ENCODE measurements at places on chromosomes 2 and 18. TPM values are rescaled to one million over a fixed set of nuclear protein-coding genes. Genes with fewer than 3 reads are reported as not detected.
A peak's percentile ranks its signal among the peaks of the same experiment; 100 is the strongest.

Gene VAMP8
- total RNA-seq, result 50.7 TPM

GRCh38 chr2:173866874-173867618, 98.1 kb downstream of the SP3 start:
- H3K27ac ChIP-seq, result peak overlapping the region; percentile 71
- no peak for DNase-seq
- H3K4me3 ChIP-seq, result no peak overlapping the region
- no peaks in the 10 kb centered on the region for H3K36me3 ChIP-seq
- H3K27me3 ChIP-seq, result no peaks in the 10 kb centered on the region

DNA sequence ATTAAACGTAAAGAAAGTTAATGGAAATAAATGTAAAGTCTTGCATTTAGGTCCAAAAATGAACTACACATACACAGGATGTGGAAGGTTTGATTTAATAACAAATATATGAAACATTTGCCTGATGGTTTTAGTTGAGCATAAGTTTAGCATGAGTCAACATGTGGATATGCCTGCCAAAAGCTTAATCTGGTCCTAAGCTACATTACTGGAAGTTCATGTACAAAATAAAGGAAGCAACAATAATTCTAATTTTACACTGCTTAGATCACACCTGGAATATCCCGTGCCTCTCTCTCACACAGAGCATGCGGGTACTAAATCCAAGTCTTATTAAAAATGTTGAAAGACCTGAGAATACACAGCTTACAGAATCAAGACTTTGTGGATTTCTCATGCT, 276.5 kb upstream of the NRP2 start:
- no peaks in the 10 kb centered on the region for H3K27me3 ChIP-seq
- no peak overlapping the region for H3K27ac ChIP-seq
- no peaks in the 10 kb centered on the region for H3K4me1 ChIP-seq

- H3K4me3 ChIP-seq, result no peak overlapping the region
- no peaks in the 10 kb centered on the region for H3K4me1 ChIP-seq
- no peaks in the 10 kb centered on the region for H3K27me3 ChIP-seq
- H3K27ac ChIP-seq, result no peak overlapping the region
Measured at GRCh38 chr2:142794850-142795249, 82.6 kb upstream of the KYNU start.

- peaks cover 33% of the 10 kb centered on the region for H3K27me3 ChIP-seq
- peak; percentile 39 for DNase-seq
- H3K36me3 ChIP-seq, result no peaks in the 10 kb centered on the region
Measured at GRCh38 chr2:219362524-219363164, 25.1 kb downstream of the DNPEP start.

GRCh38 chr2:35503738-35504199, 851.8 kb upstream of the CRIM1 start:
- DNase-seq, result no peak
- H3K27me3 ChIP-seq, result no peaks in the 10 kb centered on the region
- H3K4me1 ChIP-seq, result no peaks in the 10 kb centered on the region
- H3K36me3 ChIP-seq, result no peaks in the 10 kb centered on the region
- H3K4me3 ChIP-seq, result no peak overlapping the region

DNA sequence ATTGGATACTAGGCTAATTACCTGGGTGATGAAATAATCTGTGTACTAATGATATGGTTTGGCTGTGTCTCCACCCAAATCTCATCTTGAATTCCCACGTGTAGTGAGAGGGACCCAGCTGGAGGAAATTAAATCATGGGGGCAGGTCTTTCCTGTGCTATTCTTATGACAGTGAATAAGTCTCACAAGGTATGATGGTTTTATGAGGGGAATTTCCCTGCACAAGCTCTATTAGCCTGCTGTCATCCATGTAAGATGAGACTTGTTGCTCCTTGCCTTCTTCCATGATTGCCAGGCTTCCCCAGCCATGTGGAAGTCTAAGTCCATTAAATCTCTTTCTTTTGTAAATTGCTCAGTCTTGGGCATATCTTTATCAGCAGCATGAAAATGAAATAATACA, 394.1 kb upstream of the SYT4 start:
- H3K27ac ChIP-seq, result no peak overlapping the region
- no peaks in the 10 kb centered on the region for H3K4me1 ChIP-seq
- no peaks in the 10 kb centered on the region for H3K36me3 ChIP-seq
- DNase-seq, result no peak

Gene FNDC4
- total RNA-seq, result 15.6 TPM

DNA sequence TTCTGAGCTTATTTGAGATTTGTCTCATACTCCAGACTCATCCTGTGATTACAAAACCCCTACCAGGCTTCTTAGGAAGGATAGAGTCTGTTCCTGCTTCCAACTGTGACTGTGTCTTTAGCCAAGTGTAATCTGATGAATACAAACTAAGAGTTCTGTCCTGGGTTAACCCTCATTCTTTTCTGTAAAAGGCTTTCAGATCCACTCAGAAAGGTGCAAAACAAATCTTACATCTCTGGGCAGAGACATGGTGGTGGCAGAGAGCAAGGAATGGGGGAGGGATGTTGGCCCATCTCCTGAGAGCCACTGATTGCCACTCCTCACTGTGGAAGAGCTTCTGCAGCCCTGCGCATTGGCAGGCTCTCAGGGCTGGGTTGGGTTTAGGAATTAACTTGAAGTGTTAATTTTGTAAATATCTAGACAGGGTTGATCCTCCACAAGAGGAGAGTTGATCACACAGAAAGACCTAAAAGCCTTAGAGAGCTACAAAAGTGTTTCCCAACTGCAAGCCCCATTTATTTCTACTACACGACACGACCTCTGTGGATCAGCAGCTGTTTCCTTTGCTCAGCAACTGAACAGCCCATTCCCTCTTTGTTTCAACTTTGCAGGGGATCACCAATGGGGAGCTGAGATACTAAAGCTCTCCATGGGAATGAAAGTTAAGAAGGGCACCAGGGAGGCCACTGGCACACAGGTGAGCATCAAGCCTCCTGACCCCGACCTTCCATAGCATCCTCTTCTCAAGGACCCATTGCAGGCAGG, 23.7 kb upstream of the SPTBN1 start:
- no peaks in the 10 kb centered on the region for H3K4me1 ChIP-seq
- H3K36me3 ChIP-seq, result no peaks in the 10 kb centered on the region
- no peak overlapping the region for H3K4me3 ChIP-seq
- H3K27ac ChIP-seq, result no peak overlapping the region
- H3K27me3 ChIP-seq, result no peaks in the 10 kb centered on the region

Gene UPP2
- total RNA-seq, result 0.52 TPM

- no peak overlapping the region for H3K4me3 ChIP-seq
- no peaks in the 10 kb centered on the region for H3K27me3 ChIP-seq
- no peaks in the 10 kb centered on the region for H3K4me1 ChIP-seq
- H3K27ac ChIP-seq, result no peak overlapping the region
Measured at GRCh38 chr2:65193446-65193845, 34.2 kb upstream of the ACTR2 start.

Gene SERPINB13
- total RNA-seq, result not detected

- H3K27me3 ChIP-seq, result peaks cover 4% of the 10 kb centered on the region
- no peak for DNase-seq
- H3K27ac ChIP-seq, result no peak overlapping the region
- no peaks in the 10 kb centered on the region for H3K4me1 ChIP-seq
- H3K4me3 ChIP-seq, result no peak overlapping the region
Measured at GRCh38 chr2:169659320-169659719, 34.9 kb downstream of the CFAP210 start.

DNA sequence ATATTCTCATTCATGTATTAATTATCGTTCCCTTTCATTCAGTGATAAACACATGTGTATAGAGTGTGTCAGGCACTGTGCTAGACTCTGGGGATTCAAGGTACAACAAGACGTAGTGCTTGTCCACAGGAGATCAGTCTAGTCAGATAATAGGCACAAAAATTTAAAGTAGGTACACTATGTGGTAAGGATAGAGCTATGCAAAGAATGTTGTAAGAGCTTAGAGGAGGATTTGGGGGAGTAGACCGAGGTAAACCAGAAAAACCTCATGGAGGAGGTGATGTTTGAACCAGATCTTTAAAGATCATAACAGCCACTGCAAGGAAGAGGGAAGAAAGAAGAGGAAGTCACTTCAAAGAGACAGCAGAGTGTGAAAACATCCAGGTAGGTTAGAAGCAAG, 256.9 kb upstream of the DDX18 start:
- H3K36me3 ChIP-seq, result no peaks in the 10 kb centered on the region

- H3K36me3 ChIP-seq, result no peaks in the 10 kb centered on the region
- H3K4me3 ChIP-seq, result no peak overlapping the region
- no peak for DNase-seq
- no peak overlapping the region for H3K27ac ChIP-seq
- no peaks in the 10 kb centered on the region for H3K27me3 ChIP-seq
Measured at GRCh38 chr18:23778828-23779227, 89.6 kb downstream of the LAMA3 start.

Gene PAX3
- total RNA-seq, result not detected

DNA sequence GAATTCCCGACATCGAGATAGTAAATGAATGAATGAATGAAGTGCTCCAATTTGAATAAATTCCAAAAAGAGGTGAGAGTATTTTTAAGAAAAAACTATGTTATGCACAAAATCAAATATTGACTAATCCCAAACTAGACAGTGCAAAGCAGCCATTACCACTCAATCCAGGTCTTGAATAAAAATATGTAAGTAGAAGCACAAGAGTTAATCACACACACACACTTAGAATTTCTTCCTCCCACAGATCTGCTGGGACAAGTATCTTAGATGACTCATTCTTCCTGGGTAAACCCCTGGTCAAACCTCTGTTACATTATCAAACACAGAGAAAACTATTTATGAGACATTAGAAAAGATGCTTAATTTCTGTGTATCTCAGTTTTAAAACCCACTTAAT, 102.0 kb downstream of the PLA2R1 start:
- DNase-seq, result peak; percentile 16
- no peak overlapping the region for H3K4me3 ChIP-seq
- H3K27me3 ChIP-seq, result no peaks in the 10 kb centered on the region
- H3K36me3 ChIP-seq, result no peaks in the 10 kb centered on the region

DNA sequence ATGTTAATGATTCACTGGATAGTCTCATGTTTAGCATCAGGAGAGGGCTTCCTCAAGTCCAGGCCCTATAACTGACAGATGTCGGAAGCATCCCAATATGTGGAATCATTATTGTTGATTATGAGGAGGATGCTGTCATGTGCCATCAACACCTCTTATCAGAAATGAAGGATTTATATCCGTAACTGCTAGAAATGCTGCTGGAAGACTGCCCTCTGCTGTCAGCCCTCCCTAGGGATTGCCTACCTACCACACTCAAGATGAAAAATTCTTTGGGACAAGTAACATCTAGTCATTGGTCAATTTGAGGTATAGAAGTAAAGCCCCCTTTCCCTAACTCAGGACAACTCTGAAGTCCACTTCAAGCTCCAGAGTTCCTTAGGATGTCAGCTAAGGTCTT, 1166.5 kb upstream of the NXPH2 start:
- H3K36me3 ChIP-seq, result no peaks in the 10 kb centered on the region
- H3K27ac ChIP-seq, result no peak overlapping the region
- no peak for DNase-seq
- H3K4me1 ChIP-seq, result no peaks in the 10 kb centered on the region
- no peaks in the 10 kb centered on the region for H3K27me3 ChIP-seq

DNA sequence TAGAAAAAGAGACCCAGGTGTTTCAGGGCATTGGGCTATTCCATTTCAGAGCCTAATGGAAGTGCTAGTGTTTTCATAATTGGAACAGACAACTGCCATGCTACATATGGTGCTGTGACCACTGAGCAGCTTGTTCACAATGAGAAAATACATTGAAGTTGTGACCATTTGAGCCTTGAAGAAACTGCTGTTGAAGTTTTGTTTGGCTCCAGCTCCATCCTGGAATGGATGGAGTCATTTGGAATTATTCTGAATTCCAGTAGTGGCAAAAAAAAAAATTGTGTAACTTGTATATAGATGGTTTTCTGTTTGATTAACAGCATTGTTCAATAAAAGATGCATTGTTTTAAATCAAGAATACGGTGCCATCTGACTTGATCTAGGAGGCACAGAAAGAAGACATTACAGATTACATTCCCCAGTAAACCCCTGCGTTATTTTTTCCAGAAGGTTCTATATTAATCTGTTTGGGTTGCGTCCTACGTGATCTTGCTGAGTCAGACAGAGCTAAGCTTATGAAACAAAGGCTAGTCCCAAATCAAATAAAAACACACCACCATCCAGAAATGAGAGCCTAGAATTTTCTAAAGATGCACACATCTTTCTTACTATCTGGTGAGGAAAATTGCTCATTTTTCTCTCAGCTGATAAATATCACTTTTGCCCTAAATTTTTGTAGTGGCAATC, 19.2 kb downstream of the FMNL2 start:
- H3K27ac ChIP-seq, result peak overlapping the region; percentile 8
- no peaks in the 10 kb centered on the region for H3K27me3 ChIP-seq
- no peak overlapping the region for H3K4me3 ChIP-seq
- no peaks in the 10 kb centered on the region for H3K36me3 ChIP-seq
- no peak for DNase-seq

Gene PTH2R
- not detected for total RNA-seq

DNA sequence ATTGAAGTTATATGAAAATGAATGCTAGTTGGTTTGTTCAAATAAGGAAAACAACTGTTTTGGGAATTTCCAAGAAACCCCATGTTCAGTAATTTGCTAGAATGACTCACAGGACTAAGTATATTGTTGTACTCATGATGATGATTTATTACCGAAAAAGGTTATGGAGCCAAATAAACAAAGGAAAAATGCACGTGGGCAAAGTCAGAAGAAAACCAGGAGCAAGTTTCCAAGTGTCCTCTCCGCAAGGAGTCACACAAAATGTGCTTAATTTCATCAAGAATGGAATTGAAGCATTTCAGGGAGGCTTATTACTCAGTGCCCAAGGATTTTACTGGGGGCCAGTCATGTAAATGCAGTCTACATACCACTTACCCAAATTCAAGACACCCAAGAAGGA, 1652.4 kb upstream of the TMEFF2 start:
- DNase-seq, result peak; percentile 1
- H3K27me3 ChIP-seq, result no peaks in the 10 kb centered on the region
- no peak overlapping the region for H3K27ac ChIP-seq
- no peak overlapping the region for H3K4me3 ChIP-seq

DNA sequence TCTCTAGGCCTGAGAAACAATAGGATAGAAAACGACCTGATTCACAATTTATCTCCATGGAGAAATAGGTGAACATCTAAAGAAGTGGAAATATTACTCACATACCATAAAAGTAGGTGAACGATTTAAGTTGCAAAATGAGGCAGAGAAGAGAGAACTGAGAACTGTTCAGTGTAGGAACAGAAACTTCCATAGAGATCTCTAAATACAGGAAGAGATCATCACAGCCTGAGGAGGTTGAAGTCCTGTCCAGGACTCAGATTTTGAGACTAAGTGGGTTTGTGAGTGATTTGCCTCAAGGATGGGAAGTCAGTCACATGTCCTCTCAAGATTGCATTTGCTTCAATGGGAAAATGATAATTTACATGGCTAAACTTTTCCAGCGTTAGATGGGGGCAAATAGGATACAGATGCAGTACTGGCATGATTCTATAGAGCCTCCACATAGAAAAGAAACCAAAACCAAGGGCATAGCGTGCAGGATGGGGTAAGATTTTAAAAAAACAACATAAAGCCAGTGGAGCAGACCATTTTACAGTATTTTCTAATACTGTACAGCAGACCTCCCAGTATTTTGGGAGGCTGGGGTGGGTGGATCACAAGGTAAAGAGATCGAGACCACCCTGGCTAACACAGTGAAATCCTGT, 68.8 kb downstream of the MEP1B start:
- H3K4me3 ChIP-seq, result no peak overlapping the region
- peaks cover 6% of the 10 kb centered on the region for H3K4me1 ChIP-seq
- no peaks in the 10 kb centered on the region for H3K36me3 ChIP-seq
- DNase-seq, result no peak
- H3K27ac ChIP-seq, result peak overlapping the region; percentile 44

Gene STRADB
- 62.5 TPM for total RNA-seq

Gene RGPD4
- total RNA-seq, result not detected

Gene ALPI
- total RNA-seq, result 3.9 TPM

- no peaks in the 10 kb centered on the region for H3K27me3 ChIP-seq
- H3K36me3 ChIP-seq, result no peaks in the 10 kb centered on the region
- no peak for DNase-seq
- H3K27ac ChIP-seq, result no peak overlapping the region
Measured at GRCh38 chr18:73254564-73254963, 386.8 kb upstream of the NETO1 start.
